CD4-positive, alpha-beta T cell treated with Interleukin-4 for 1 hour (primary cell): ENCODE measurements at places on chromosomes 7 and 10.

- DNase-seq = no peak
Measured at GRCh38 chr10:125531465-125531864, 151.5 kb downstream of the TEX36 start.

- peak; percentile 60 for DNase-seq
Measured at GRCh38 chr7:158814637-158815036, 14.7 kb downstream of the ESYT2 start.

GRCh38 chr7:139328375-139328774, 12.8 kb upstream of the FMC1 start:
- no peak for DNase-seq

- no peak for DNase-seq
Measured at GRCh38 chr7:51789489-51789888, 472.9 kb upstream of the COBL start.

GRCh38 chr10:62199584-62199983, 69.1 kb downstream of the RTKN2 start:
- DNase-seq = no peak

DNA sequence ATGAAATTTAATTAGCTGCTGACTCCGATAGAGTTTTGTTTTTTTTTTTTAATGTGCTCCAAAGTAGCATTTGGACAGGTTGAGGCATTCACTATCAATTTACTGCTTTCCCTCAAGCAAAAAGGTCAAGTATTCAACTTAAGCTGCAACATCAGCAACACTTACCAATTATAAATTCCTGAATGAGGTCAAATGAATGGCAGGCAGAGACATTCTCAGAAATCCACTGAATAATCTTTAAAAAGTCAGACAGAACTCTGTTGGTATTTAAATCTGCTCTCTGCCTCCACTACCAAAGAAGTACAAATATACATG, 62.8 kb downstream of the GSAP start:
- DNase-seq = no peak

DNA sequence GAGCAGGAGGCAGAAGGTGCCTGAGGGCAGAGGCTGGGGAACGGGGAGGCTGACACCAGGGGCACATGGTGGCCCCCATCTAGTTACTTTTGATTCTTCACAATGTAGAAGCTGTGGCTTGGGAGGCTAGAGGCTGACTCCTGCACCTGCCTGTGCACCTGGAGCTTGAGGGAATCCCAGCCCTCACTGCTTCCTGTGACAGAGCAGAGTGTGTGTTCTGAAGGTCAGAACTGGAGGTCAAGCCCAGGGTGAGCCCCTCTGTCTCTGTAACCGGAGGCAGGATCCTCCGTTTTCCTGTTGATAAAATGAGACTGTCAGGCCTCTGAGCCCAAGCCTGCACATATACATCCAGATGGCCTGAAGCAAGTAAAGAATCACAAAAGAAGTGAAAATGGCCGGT, 124.8 kb downstream of the ACTR3B start:
- no peak for DNase-seq

DNA sequence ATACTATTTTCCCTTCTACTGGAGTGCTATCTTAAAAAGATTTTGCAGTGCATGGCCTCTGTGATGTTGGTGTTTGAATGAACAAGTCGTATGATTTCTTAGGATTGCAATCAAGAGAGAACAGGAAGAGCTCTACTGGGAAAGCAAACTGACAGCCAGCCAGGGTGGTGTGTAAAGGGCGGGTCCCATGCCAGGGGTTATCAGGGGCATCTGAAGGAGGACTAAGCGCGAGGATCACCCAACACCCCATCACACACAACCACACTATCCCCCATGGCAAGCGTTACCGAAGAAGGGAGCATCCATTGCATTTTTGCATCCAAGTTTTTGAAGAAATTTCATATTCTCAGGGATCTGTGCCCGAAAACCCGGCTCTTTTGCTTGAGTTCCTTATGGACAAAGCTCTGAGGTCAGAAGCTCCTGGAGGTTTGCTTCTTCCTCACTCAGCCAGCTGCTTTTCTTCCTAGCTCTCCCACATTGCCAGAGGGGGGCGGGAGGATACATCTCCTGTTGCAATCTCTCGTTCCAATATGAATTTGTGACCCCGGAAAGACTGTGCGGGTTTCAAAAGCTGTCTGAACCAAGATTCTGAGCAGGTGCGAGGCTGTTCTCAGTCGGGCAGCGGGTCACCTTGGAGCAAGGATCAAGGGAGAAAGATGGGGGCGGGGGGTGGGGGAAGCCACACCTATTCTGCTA, 5.2 kb downstream of the NEUROD6 start:
- no peak for DNase-seq

GRCh38 chr7:20310963-20311742, 19.5 kb upstream of the ITGB8 start:
- DNase-seq = no peak

DNA sequence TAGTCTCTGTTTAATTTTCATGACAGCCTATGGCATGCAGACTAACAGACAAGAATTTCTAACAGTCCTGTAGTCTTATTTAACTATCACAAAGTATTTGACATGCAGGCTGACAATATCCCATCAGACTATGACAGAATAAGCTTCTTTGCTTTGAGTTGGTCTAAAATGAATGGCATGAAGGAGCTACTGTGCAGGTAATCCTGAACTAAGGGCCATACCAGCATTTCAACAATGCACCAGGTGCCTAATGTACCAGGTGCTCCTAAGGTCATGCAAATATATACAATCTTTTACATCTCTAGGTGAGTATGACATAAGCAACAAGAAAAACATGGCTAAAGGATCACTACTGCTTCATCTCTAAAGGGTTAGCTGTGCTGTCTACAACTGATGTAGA, 13.6 kb upstream of the MSS51 start:
- DNase-seq = no peak

DNA sequence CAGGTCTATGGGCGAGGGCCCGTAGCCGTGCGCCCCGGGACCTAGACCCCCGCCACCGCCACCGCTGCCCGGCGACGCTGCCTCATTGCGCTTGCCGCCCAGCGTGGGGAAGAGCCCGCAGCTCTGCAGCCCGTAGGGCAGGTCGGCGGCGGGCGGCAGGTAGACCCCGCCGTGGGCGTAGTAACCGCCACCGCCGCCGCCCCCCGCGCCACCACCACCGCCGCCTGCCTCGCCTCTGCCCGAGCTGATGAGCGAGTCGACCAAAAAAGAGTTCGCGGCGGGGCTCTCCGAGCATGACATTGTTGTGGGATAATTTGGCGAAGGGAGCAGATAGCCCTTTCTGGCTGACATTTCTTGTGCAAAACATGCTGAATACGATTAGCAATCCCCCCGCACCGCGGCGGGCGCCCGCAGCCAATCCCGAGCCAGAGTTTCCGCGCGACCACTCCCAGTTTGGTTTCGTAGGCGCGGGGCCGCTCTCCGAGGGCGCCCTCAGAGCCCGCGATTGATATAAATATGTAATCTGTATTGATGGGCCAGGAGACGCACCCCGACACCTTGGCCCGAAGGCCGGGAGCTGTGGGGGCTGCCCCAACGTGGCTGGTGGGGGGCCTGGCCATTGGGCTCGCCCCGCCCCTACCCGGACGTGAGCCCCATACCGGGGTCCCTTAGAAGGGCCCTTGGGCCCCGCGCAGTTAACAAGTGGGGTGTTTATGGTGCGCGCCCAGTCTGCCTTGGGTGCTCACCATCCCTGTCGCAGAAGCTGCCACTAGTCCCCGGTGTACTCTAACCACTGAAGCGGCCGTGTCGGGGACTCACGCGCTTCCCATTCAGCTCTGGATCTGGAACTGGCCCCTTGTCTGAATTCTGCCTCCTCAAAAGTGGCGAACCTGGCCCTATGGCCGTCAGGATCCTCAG, at the start of gene HOXA10:
Gene HOXA10, minus strand, starts transcription at position 365 of the 918 bp plus-strand sequence. Its CDS starts 14 bp downstream, at position 351.
- no peak for DNase-seq

DNA sequence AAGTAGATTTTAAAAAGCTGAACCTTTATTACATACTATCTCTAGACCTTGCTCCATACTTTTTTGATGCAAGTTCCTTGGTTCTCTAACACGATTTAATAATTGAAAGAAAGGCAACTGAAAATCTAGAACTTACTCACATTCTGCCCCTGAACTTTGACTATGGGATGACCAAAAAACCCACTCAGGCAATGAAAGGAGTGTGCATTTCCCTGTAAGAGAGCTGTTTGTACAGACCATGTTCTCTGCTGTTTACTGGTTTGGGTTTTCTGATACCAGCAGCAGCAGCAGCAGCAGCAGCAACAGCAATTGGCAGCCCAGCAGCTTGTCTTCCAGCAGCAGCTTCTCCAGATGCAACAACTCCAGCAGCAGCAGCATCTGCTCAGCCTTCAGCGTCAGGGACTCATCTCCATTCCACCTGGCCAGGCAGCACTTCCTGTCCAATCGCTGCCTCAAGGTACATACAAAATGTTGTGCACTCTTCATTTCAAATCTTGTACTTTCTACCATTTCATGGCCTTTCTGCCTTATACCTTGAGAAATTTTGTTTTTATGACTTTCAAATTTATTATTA, 216.7 kb downstream of the FOXP2 start:
- no peak for DNase-seq

DNA sequence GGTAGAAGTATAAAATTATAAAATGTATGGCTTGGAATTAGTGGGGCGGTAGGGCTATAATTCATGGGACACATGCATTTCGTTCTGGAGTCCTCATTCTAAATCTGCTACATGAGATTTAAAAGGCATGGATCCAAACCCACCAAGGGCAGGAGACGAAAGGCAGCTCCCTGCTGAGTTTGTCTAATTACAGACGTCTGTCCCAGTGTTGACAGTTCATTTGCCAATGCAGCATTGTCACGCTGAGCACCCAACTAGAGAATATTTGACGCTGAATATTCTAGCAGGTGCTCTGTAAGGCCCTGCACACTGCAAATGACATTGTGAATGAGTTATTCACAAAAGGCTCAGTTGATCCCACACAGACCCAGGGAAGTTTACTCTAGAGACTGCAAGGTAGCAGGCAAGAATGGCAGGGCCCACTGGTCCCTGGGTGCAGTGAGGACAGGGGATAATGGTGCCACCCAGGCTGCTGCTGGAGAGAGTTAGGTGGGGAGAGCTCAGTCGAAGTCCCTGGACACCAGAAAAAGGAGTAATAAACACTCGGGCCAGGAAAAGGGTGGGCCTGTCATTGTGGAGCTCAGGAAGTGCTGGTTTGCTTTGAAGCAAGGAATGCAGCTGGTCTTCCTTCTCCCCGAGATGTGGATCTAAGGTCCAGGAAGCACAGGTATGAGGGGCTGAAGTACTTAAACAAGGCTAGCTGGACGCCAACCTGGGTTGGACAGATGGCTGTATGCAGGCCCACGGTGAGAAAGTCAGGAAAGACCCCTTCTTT, 75.0 kb upstream of the JCAD start:
- DNase-seq = no peak

- DNase-seq = no peak
Measured at GRCh38 chr10:13831711-13832141, 245.0 kb downstream of the PRPF18 start.

DNA sequence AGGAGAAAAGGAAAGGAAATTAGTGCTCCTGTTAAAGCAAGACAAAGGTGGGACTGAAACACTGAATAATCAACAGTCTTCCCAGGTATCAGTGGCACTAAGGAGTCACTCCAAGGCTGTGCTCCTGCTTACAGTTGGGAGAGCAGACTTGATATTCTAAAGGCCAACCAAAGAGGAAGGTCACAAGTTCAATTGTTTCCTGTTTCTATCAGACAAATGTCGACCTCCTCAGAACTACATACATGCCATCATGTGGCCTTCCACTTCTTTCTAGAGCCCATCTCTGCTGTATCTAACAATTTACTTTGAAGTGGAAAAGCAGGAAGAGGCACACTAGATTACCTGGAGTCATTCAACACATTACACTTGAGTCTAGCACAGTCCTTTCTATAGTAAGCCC, 3.4 kb downstream of the ZNF239 start:
- DNase-seq = no peak

GRCh38 chr7:151520419-151521261, 945 bp upstream of the RHEB start:
- DNase-seq = peak; percentile 15

DNA sequence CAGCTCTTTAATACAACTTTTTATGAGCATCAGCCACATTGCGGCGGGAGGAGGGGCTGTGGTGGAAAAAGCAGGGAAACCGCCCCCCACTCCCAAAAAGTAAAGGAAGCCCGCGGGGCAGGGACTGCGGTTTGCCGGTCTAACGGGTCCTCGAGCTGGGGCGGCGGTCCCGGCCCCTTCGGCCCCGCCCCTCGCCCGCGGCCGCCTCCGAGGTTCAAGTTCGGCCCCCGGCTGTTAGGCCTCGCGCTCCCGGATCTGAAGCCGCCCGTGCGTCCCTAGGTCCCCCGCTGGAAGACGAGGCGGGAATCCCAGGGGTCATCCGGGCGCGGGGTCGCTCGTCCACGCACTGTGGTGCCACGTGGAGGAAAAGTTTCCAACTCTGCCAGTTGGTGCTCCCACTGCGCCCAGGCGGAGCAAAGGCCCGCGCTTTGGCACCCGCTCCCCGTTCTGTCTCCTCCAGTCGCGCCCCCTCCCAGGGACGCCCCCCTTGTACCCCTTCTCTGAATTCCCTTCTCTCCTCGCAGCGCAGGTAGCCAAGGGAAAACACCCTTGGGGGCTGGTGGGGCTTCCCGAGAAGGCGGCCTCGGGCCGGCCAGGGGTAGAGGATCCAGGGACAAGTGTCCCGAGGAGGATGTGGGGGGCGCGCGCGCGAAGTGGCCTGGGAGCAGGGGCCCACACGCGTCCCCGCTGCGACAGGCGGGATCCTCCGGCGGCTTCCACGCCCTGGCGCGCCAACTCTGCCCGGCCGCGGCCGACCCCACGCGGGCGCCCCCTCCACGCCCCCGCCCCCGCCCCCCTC, 798 bp upstream of the AUTS2 start:
- no peak for DNase-seq

DNA sequence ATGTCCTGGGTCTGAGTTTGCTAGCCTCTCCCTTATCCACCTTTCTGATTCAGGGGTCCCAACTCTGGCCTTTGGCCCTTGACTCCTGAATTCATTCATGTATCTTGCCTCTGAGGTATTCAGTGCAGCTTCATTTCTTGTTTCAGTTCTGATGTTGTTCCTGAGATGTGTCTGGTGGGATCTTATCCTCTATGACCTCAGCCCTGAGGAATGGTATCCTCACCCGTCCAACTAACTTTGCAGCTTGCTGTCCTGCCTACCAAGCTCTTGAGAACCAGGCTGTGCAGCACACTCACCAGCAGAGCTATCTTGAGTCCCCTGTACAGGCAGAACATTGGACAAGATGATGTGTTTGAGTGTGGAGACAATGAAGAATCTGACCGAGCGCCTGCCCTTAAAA, 13.8 kb downstream of the SUFU start:
- DNase-seq = no peak

DNA sequence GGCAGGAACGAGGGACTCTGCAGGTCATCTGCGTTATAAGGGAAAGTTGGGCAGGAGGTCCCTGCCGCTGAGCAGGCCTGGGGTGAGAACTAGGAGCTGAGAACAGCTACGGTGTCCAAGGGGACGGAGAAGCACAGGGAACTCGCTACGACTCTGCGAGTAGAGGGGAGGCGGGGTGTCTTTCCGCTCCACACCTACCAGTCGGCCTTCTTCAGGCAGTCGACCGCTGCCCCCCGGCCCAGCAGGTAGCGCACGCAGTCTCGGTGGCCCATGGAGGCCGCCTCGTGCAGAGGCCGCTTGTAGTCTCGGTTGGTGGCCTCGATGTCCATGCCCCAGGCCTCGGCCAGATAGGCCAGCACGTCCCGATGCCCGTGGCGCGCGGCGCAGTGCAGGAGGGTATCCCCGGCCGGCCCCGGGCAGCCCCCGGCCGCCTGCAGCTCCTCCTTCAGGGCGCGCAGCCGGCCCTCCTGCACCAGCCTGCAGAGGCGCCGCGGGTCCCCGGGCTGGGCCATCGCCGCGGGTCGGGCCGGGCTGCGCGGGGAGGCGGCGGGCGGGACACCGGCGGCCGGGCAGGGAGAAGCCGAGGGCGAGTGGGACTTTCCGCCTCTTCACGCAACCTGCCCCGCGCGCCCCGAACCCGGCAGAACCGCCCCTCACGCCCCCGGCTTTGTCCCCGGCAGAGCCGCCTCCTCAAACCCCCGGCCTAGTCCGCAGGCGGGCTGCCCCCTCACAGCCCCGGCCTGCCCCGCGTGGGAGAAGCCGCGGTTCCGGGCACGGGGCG, 660 bp downstream of the ANKRD16 start:
- DNase-seq = peak; percentile 29
